Activated naive CD4-positive, alpha-beta T cell treated with Interleukin-2 at 50 U/mL for 16 hours (primary cell): ENCODE measurements at places on chromosomes 2 and 18.

DNA sequence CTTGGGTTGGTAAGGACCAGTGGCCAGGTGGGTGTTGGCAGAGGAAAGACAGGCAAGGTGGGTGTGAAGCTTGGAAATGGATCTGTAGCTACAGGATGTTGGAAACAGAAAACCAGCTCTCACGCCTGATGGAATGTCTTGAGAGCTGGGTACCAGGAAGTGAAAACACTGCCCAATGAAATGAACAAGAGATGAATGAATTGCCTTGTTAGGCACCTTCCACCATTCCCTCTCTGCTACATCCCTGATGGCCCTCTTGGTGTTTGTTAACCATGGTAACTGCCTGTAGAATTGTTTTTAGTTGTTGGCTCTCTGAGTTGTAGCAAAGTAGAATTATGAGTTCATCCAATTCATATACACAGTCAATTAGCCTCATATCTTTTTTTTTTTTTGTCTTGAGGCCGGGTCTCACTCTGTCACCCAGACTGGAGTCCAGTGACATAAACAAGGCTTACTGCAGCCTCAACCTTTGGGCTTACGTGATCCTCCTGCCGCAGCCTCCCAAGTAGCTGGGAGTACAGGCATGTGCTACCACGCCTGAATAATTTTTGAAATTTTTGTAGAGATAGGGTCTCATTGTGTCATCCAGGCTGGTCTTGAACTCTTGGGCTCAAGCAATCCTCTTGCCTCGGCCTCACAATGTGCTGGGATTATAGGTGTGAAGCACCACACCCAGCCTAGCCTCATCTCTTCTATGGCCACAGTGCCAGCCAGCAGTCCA, 9.5 kb downstream of the KCMF1 start:
- DNase-seq, result no peak

DNA sequence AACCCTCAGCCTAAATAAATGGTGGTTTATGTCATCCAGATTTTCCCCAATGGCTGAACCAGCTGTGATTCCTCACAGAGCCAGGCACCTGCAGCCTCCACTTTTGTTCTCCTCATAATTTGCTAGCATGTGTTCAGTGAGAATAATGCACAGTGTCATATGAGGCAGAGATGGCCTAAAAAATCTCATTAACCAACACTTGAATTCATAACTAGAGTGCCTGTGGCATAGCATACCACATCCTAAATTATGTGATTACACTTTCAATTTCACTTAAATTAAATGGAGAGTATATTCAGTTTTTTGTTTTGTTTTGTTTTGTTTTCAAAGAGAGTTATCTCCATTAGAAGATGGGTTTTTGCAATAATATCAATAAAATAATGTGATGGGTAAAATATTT, 488.0 kb downstream of the CBLN2 start:
- no peak for DNase-seq

DNA sequence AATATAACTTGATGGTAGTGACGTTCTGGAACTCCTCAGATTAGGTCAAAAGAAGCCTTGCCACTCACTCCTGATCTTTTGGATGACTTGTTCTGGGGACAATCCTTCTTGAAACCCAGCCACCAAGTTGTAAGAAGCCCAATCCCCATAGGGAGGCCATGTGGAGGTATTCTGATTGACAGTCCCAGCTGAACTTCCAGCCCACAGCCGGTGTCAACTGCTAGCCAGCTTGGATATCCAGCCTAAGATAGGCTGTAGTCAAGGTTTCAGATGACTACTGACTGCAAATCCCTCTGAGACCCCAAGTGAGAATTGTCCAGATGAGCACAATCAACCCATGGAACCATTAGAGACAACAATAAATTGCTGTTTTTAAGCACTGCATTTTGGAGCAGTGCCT, 31.4 kb downstream of the EIF2AK2 start:
- no peak for DNase-seq

DNA sequence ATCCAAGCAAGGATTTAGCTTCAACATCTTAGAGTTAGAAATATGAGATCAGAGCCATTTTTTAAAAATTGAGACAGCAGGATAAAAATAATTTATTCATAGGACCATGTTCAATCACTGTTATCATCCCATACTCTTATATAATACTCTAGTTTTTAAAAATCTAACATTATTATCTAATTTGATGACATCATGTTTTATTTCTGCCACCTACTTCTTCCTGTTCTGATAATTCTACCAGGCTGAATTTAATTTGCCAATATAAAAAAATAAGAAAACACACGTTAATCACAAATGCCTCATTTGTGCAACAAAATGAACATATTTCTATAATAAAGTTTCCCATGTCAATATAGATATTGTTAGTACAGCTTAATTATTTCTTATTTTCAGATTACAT, 621.7 kb downstream of the KCNJ3 start:
- DNase-seq, result no peak

GRCh38 chr2:128538396-128538795, 219.7 kb upstream of the HS6ST1 start:
- DNase-seq, result no peak
